Fibroblast of the aortic adventitia (primary cell): ENCODE measurements at places on chromosomes 3 and 15. TPM values are rescaled to one million over a fixed set of nuclear protein-coding genes. Genes with fewer than 3 reads are reported as not detected.

Gene FSTL1
- 765 and 870 TPM in 2 replicates for total RNA-seq

Gene CYP8B1
- not detected in 2 replicates for total RNA-seq

Gene TRH
- total RNA-seq, result 2.5 TPM in 1 of 2 replicates, not detected in the other

DNA sequence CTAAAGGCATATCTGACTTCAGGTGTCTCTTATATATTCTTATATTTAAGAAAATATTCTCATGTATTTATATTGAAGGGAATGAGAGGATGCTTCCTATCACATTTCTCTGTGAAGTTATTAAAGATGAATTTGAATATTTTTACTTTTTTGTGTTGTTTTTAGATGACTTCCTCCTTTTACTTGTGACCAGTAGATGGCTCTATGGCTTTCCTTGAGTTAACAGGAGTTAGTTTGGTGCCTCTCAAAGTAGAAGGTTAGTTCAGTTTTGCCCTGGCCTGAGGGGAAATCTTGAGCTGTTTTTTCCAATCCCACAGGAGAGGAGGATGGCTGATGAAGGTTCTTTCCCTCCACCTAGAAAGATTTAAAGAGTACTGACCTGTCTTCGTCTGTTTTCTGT is 80.7 kb downstream of the SQOR start:
- DNase-seq, result peak; percentile 30

DNA sequence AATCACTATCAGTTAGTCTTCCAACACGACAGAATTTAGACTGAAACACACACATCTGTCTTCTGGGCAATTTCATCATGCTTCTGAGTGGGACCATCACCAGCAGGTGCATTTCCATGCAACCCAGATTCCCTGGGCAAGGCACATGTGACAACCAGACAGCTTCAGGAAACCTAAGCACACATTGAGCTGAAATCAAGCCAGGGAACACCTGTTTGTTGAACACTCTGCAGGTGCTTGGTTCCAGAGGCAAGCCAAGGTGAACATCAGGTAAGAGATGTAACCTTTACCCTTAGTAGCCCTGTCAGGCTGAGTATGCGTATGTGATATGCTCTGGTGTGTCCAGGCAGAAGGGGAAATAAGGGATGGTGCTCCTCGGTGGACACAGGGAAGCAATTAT is 3.3 kb upstream of the PSMD2 start:
- DNase-seq, result no peak
